ENCODE measurements at places on chromosomes 6 and 20. TPM values are rescaled to one million over a fixed set of nuclear protein-coding genes. Genes with fewer than 3 reads are reported as not detected.

DNA sequence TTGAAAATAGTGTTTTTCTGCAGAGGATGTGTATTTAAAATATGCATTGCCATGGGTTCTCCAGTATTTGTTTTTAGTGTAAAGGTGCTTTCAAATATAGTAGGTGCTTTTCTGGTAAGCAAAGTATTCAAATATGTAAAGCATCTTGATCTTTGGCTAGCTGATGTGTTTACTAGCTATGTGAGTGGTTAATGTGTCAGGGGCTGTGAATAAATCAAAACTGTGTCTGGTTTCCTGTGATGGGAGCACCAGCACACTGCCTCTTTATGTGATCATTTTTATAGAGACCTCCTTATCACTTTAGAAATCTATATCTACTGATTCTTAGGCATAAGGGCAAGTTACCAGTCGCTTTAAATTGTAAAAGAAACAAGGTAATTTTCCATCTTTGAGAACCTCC is 388.9 kb upstream of the MAN1A1 start:
- H3K4me1 ChIP-seq: peaks cover 9% of the 10 kb centered on the region
- peaks cover 2% of the 10 kb centered on the region for H3K36me3 ChIP-seq
- H3K27me3 ChIP-seq: peaks cover 40% of the 10 kb centered on the region
- no peak overlapping the region for H3K4me3 ChIP-seq
- no peak overlapping the region for H3K27ac ChIP-seq
- no peak for DNase-seq

DNA sequence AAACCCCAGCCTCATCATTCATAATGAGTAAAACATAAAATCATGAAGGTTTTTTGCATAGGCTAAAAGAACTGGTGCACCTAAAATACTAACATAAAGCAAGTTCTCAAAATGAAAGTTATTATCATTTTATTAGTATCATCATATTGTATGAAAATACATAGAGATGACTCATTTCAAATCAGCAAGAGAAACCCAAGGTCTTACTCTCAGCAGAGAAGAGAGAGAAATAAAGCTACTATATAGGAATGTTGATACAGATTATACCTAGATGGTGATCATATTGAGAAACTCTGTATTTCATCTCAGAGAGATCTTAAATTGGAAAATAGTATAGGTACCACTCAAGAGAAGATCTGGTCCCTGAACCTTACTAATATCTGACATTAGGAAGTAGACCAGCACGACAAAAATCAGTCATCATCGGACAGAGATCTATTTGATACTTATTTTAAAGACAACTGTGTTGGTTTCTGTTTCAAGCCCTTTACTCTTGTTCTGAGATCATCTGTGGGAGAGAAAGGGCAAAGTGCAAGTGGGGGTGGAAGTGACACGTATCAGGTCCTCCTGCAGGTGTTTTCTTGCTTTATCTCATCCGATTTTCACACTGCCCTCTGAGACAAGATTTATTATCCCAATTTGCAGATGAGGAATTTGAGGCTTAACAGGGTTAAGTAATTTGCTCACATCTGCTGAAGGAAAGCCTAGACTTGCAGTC is 532.3 kb downstream of the MAFB start:
- H3K4me1 ChIP-seq: no peaks in the 10 kb centered on the region
- no peak overlapping the region for H3K27ac ChIP-seq
- no peaks in the 10 kb centered on the region for H3K36me3 ChIP-seq
- H3K27me3 ChIP-seq: no peaks in the 10 kb centered on the region
- DNase-seq: no peak

DNA sequence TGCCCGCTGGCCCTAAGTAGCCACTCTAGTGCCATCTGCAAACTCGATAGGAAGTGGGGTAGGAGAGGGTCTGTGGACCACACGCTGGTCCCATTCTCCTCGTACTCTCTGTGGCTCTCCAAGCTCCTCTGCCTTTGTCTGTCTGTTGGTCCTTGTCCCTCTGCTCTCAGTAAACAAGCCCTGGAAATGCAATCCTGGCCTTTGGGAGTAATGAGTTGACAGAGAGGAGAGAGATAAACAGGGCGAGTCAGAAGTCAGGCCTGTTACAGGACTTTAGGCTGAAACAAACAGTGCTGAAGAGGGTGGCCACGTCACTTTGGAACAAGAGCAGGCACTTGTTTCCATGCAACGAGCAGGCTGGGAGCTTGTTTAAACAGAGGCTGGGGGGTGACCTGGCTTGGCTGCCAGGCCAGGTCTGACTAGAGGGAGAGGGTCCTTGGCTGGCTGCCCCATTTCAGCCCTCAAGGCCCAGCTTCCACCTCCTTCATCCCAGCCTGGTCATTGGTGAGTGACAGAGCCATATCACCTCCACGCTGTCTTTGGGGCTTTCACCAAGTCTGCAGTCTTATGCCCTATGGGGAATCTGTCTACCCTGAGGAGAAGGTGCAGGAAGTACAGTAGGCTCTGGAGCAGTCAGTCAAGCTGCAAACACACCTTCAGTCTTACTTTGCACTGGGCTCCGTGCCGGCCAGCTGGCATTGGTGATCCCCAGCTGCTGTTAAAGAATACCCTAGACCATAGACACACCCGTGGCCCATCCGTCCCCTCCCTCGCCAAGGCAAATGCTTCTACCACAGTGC is 22.6 kb downstream of the FOXP4 start:
- H3K27ac ChIP-seq: no peak overlapping the region
- peaks cover 7% of the 10 kb centered on the region for H3K4me1 ChIP-seq

FAM229B gene
- total RNA-seq: 0.50 TPM

DNA sequence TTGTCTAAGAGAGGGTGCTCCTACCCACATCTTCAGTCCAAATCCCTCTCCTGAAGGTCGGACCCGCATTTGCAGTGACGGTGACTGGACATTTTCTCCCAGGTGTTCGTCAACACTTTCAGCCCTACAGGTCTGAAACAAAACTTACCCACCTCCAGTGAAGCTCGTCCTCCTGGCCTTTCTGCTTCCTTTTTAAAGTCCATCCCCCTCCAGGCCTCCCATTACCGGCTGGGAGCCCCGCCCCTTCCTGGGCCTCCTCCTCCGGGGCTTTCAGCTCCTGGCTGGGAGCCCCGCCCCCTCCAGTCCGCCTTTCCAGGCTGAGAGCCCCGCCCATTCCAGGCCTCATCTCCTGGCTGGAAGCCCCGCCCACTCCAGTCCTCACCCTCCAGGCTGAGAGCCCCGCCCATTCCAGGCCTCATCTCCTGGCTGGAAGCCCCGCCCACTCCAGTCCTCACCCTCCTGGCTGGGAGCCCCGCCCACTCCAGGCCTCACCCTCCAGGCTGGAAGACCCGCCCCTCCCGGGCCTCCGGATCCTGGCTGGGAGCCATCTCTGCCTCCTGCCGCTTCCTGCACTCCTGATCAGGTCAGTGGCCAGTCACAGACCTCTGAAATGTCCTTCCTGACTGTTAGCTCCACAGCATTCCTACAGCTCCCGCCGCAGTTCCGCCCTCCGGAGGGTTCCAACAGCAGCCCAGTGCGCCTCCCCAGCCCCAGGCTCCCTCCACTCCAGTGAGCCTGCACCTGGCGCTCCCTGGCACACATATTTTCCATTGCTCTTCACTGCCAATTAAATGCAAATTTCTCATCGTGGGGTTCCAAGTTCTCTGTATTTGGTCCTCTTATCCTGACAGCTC is 98.5 kb downstream of the LY86 start:
- no peak for DNase-seq
- H3K36me3 ChIP-seq: peaks cover 3% of the 10 kb centered on the region
- no peak overlapping the region for H3K4me3 ChIP-seq
- peaks cover 30% of the 10 kb centered on the region for H3K27me3 ChIP-seq
- H3K4me1 ChIP-seq: peaks cover 14% of the 10 kb centered on the region

IL17F gene
- total RNA-seq: 0.35 TPM

- DNase-seq: no peak
- H3K4me3 ChIP-seq: no peak overlapping the region
- no peaks in the 10 kb centered on the region for H3K27me3 ChIP-seq
- H3K36me3 ChIP-seq: peaks cover 2% of the 10 kb centered on the region
- H3K4me1 ChIP-seq: peaks cover 8% of the 10 kb centered on the region
- H3K27ac ChIP-seq: no peak overlapping the region
Measured at GRCh38 chr6:156175971-156176421, 601.2 kb upstream of the ARID1B start.

VGLL2 gene
- total RNA-seq: not detected

DNA sequence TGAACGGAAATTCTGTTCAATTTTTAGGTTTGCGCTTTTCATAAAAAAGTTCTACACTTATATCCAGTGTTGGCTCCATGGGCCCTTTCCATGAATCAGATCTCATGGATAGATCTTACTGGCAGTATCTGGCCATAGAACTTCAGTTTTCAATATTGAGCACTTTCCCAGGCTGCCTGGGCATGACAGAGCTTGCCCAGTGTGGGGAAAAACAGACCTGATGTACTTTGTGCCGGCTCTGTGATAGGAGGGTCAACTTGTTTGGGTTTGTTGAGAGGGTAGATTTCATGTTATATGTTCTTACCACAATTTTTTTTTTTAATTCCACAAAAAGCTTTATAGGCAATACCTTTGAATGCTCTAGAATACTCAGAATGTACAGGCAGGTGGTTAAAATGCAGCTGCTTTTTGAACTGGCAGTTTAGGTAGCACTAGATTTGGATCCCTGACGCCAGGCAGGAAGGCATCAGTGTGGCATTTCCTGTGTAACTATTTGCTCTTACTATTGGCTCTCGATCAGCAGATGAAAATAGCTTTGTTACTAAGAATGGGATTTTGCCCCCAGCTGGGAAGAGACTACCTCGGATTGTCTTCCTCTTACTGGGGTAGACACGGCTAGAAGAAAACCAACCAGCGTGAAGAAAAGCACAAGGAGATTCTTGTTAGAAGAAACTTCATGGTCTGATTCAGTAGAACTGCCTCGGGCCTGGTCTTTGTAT is 404.9 kb upstream of the SOX4 start:
- no peak overlapping the region for H3K27ac ChIP-seq
- H3K4me3 ChIP-seq: no peak overlapping the region
- peaks cover 2% of the 10 kb centered on the region for H3K36me3 ChIP-seq
- no peaks in the 10 kb centered on the region for H3K27me3 ChIP-seq
- H3K4me1 ChIP-seq: peaks cover 8% of the 10 kb centered on the region

DNA sequence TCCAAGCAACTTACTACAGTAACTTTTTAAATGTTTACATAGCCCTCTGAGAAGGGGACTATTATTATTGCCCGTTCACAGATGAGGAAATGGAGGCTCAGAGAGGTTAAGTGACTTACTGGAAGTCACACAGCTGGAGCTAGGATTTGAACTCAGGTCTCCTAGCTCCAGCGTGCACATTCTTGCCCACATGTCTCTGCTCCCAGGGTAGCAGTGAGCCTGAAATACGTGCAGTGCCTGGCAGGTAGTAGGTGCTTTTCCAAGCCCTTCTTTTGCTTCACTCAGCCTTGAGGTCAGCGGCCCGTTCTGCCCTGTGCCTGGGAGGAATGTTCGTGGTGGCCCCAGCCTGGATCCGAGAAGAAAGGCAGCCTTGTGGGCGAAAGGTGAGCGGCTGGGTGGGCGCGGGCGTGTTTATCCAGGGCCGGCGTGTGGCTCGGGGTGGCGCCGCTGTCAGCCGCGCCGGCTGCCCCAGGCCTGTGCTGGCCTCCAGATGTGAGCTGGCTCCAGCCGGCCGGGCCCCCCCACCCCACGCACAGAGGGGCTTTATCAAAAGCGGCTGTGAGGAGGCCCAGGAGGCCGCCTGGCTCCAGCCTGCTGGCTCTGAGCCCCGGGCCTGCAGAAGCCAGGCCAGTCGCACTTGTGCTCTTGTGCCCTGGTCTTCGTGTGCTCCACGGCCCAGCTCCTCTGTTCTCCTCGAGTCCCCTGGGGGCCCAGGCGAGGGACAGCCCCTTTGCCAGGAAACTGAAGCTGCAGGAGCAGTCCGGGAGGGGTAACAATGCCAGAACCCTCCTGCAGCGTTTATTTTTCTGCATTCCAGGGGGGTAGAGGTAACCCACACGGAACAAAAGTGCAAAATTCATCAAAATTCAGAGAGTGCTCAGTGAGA is 58.1 kb downstream of the UBE2V1 start:
- no peak overlapping the region for H3K4me3 ChIP-seq
- H3K27ac ChIP-seq: no peak overlapping the region
- DNase-seq: no peak
- peaks cover 18% of the 10 kb centered on the region for H3K27me3 ChIP-seq
- no peaks in the 10 kb centered on the region for H3K4me1 ChIP-seq

CST2 gene
- not detected for total RNA-seq

DNA sequence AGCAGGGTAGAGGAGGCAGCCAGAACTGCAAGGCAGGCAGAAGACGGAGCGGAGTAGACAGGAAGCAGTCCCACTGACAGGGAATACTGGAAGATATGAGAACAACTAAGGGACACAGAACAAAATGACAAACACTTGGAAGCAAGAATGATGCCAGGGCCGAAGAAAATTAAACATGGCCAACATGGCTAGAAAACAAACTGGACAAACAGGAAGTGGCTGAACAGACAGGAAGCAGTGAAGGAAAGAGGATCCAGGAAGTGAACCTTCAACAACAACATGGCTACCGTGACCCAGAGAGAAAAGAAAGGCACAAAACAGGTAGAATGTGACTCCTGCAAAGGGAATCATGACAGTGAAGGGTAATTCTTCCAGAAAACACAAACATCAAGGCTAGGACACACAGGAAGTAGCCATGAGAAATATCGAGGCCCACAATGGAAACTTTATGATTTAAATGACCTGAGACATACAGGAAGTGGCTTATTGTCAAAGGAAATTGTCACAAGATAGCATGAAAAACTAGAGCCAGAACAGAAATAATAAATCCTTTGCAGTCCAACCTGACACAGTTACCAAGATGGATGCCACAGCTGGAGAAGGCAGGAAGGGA is 9.1 kb downstream of the COL11A2 start:
- peak overlapping the region; percentile 50 for H3K4me3 ChIP-seq
- peaks cover 26% of the 10 kb centered on the region for H3K4me1 ChIP-seq
- H3K27me3 ChIP-seq: peaks cover 14% of the 10 kb centered on the region

DNA sequence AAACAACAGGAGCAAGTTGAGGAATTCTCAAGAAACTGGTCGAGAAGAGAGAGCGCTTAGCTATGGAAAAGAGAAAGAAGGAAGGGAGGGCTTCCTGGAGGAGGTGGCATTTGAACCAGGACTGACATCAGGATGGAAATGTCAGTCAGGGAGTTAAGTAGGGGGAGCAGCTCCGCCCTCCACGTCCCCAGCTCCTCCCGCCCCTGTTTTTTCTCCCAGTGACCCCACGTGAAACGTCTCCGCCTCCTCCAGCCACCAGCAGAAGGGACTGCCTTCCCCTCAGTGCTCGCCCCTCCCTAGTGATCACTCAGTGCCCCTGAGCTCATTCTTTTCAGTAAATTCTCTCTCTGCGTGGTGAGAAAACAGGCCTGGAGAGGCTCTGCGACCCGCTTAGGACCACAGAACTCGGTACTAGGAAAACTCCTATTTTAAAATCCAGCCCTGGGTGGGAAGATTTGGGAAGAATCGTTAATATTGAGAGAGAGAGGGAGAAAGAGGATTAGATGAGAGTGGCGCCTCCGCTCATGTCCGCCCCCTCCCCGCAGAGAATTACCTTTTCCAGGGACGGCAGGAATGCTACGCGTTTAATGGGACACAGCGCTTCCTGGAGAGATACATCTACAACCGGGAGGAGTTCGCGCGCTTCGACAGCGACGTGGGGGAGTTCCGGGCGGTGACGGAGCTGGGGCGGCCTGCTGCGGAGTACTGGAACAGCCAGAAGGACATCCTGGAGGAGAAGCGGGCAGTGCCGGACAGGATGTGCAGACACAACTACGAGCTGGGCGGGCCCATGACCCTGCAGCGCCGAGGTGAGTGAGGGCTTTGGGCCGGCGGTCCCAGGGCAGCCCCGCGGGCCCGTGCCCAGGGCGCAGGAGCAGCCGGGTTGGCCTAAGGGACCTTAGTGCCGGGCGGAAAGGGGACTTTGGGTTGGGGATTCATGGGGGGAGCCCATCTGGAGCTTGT is 4.6 kb downstream of the HLA-DPB1 start:
- H3K27ac ChIP-seq: peak overlapping the region; percentile 43
- H3K4me1 ChIP-seq: peaks cover 47% of the 10 kb centered on the region
- DNase-seq: no peak
- H3K27me3 ChIP-seq: peaks cover 15% of the 10 kb centered on the region
- H3K4me3 ChIP-seq: peak overlapping the region; percentile 50
- H3K36me3 ChIP-seq: peaks cover 8% of the 10 kb centered on the region

Measured in T-helper 17 cell (primary cell).